ENCODE measurements at places on chromosomes 7 and 10.

GRCh38 chr7:77427996-77428603, 12.0 kb upstream of the GSAP start:
- no peak for DNase-seq

GRCh38 chr7:158279539-158280447, 307.8 kb downstream of the PTPRN2 start:
- DNase-seq: no peak

- DNase-seq: no peak
Measured at GRCh38 chr10:58857251-58857805, 319.1 kb upstream of the PHYHIPL start.

DNA sequence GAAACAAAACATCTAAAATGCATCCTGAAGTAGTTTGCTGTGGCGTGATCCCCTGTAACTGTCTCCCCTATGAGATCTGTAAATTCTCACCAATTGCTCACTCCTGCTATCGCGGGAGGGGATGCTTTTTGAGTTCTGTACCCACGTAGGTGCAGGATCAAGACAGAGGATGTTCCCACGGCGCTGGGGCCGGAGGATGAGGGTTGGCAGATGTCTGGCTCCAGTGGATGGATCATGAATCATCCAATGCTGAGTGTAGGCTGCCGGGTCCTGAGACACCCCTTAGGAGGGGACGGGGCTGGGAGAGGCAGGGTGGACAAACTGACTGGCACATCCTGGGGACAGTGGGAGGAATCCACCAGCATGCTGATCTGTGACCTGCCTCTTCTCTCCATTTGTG, 224.4 kb downstream of the USP6NL start:
- no peak for DNase-seq

DNA sequence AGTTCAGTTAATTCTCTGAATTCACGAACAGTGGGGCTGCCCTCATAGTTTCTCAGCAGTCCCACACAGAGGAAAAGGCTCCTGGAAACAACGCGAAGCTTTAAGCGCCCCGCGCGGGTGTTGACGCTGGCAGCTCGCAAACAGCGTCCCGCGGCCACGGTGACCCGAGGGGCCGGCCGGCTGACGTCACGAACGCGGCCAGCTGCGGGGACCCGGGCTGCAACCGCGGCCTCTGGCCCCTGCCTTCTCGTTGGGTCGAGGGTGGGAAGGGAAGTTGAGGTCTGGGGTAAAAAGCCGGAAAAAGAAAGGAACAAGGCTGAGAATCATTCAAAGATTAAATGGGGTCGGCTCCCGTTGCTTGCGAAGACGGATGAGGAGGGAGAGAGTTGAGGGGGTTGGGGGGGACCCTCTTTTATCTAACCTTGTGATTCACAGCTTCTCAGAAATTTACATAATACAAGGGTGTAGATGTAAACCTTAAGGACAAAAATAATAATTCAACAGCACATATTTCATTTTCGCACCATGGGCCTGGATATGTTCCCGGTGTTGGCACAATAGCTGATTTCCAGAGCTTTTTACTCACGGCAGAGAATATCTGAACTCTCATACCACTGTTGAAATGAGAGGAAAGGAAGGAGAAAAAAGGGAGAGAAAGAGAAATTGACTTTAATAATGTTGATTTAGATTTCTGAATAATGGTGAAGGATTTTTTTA, 7.3 kb upstream of the FEZF1 start:
- DNase-seq: no peak

GRCh38 chr7:126529833-126530232, 722.9 kb downstream of the GRM8 start:
- no peak for DNase-seq

DNA sequence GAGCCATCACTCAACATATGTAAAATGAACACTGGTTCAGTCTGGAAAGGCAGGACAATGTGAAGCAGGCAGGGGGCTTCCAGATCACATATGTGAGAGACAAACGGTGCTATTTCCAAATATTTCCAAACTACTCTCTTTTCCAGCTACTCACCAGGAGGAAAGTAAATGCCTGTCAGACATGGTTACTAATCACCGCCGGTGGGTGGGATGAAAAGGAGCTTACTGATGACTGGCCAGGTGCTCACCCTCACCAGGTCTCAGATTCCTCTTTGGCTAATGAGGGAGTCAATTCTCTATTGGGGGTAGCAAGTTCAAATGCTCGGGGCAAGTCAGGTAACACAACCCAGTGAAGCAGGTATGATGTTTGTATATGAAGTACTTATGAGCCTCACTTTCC, 9.7 kb upstream of the MSMB start:
- DNase-seq: no peak

GRCh38 chr10:101028446-101029337, 2.2 kb downstream of the PDZD7 start:
- no peak for DNase-seq

- DNase-seq: no peak
Measured at GRCh38 chr7:90846192-90846591, 250.1 kb downstream of the CDK14 start.

DNA sequence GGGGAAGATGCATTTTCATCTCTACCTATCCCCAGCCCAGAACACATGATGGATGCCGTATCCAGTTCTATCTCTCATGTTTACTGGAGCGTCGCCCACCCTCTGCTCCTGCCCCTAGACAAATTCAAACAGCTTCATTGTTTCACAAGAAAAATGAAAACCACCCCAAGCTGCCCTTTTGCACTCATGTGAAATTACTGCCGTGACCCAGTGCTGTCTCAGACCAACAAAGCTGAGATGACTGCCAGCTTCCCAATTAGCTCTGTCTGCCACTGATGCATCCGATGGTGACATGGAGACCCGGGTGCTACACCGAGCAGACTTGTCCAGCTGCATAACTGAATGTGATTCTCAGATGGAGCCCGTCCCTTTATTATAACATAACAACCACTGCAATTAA, 67.7 kb downstream of the FOXI2 start:
- DNase-seq: no peak

- no peak for DNase-seq
Measured at GRCh38 chr7:26619348-26619984, 244.9 kb downstream of the SKAP2 start.

DNA sequence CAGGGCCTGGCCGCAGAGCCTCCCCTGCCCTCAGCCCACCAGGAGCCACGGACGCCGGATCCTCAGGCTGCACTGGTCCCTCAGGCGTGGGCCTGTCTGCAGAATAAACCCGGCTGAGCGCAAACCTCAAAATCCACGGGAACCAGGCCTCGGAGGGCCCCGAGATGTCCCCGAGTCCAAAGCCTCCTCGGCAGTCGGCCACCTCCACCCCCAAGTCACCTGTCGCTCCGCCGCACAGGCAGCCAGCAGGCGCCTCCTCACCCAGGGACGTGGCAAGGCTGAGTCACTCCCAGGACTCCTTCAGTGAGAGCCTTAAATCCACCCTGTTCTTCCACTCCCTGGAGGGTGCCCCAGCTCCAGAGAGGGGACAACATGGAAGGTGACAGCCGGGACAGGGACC, 33.2 kb downstream of the STK32C start:
- no peak for DNase-seq

GRCh38 chr10:80520661-80521470, 16.8 kb upstream of the SH2D4B start:
- no peak for DNase-seq

DNA sequence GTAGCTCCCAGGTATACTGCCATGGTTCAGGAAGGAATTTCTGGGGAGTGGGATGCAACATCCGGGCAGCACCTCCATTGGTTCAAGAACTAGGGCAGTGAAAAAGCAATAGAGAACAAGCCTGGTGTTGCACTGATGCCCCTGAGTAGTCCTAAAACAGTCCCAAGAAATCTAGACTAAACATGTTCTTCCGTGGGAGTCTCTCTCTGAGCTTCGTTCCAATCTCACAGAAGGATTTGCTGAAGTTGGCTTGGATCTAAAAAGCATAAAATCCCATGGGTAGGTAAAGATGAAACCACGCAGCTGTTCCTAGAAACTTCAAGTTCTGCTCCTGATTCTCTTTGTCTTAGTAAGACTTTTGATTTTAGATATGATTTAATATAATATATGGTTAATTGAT, 154.5 kb downstream of the PLXDC2 start:
- DNase-seq: no peak

DNA sequence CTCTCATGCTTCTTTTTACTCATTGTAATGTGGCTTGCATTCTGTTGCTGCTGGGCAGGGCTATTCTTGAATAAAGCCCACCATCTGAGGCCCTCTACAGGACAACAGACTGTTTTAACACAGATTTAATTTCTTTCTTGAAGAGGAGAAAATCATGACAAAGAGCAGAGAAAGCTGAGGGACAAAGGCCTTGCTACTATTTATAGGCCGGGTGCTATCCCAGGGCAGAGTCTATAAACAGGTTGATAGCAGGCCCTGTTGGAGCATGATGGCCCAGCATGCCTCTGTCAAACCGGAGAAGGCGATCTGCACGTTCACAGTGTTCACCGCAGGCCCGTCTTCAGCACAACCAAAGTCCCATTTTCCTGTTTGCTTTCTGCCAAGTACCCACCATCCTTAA, 3.0 kb downstream of the VIPR2 start:
- DNase-seq: no peak

GRCh38 chr10:78231939-78232338, 198.3 kb downstream of the RPS24 start:
- no peak for DNase-seq

- DNase-seq: no peak
Measured at GRCh38 chr10:57897611-57898010, 370.1 kb downstream of the IPMK start.

DNA sequence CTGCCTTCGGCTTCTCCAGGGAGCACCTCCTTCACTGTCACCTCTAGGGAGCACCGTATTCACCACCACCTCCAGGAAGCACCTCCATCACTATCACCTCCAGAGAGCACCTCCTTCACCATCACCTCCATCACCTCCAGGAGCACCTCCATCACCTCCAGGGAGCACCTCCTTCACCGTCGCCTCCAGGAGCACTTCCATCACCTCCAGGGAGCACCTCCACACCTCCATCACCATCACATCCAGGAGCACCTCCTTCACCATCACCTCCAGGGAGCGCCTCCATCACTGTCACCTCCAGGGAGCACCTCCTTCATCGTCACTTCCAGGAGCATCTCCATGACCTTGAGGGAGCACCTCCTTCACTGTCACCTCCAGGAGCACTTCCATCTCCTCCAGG, 102.3 kb downstream of the DNAJB6 start:
- no peak for DNase-seq

DNA sequence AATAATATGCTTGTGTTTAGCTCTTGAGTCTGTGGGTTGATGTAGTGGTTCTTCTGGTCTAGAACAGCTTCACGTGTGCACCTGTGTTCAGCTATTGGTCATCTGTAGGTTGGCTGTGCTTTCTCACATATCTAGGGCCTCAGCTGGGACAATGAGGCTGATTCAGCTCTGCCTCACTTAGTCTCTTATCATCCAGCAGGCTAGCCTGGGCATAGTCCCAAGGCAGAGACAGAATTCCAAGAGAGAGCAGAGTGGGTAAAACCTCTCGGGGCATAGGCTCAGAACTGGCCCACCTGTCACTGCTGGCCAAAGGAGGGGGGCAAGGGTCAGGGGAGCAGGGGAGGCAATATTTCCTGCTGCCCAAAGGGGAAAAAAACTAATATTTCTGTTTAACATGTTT, 32.0 kb upstream of the MXI1 start:
- no peak for DNase-seq

- DNase-seq: no peak
Measured at GRCh38 chr7:43234968-43235367, 122.5 kb downstream of the HECW1 start.

DNA sequence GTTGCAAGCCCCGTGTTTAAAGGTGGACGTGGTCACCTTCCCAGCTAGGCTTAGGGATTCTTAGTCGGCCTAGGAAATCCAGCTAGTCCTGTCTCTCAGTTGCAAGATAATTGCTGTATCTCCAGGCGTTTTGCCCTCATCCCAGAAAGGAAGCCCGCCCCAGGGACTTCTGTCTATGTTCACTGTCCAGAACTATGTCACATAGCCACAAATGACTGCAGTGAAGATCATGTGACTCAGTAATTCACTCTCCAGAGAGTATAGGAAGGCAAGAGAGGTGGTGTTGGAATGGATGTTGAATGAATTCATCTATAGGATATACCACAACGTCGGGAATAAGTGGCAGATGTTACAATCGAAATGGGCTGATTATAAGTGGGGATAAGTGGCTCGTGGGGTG, 349 bp upstream of the ERVW-1 start:
- DNase-seq: no peak

- DNase-seq: no peak
Measured at GRCh38 chr10:15072358-15072757, 16.2 kb downstream of the ACBD7 start.

DNA sequence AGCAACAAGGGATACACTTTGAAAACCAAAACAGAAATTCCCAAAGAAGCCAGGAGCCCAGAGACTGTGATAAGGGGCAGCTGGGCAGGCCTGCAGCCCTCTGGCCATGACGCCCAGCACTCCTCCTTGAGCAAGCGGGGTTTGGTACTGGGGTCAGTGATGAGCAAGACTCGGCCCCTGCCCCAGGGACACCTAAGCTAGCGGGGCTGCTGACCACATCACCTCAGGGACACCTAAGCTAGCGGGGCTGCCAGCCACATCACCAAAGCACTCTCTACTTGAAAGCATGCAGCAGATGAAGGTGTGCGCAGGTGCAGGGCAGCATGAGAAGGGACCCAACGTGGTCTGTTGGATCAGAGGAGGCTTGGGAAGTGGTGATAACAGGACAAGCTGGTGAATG, 108.0 kb upstream of the PPP2R2D start:
- DNase-seq: no peak

DNA sequence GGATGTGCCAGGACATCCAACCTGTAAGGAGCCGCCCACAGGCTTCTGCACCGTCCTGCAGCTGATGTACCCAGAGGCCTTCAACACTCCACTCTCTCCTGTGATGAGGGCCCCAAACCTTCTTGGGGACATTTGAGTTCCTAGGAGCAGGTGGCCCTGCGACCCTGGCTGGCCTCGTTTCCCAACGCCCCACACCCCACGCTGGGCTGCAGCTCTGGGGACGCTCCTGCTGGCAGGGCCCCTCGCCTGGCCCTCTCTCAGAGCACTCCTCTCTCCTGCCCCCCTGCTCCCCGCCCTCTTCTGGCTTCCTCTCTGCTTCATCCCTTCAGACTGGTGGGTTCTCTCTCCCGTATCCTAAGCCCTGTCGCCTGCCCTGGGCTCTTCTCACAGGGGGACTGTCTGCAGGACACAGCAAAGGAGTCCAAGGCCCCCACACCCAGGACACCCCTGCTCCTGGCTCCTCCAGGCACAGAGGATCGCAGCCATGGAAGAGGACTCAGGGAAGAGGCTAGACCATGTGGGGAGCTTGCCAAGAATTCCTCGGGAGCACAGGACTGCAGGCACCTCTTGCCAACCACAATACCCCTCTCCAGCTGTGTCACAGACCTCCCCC, 541.4 kb downstream of the TCERG1L start:
- no peak for DNase-seq

GRCh38 chr7:1632916-1633785, 36.9 kb upstream of the ELFN1 start:
- no peak for DNase-seq

DNA sequence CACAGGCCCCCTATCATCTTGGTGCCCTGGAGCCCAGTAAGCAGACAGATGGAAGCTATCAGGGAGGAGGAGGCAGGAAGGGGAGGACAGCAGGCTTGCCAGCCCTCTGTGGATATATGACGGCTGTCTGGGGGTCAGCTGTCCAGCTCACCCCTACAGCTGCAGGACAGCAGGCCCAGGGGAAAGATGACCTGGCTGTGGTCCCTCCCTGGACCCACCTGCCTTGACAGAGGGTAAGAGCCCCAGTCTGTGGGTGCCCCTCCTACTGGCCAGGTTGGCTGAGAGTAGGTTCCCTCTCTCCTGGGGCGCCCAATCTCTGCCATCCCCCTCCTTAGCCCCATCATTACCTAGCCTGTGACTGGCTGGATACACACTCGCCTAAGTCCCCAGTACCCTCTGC, 62.5 kb downstream of the C10orf143 start:
- DNase-seq: no peak
